ENCODE measurements at places on chromosomes 1 and 21.

DNA sequence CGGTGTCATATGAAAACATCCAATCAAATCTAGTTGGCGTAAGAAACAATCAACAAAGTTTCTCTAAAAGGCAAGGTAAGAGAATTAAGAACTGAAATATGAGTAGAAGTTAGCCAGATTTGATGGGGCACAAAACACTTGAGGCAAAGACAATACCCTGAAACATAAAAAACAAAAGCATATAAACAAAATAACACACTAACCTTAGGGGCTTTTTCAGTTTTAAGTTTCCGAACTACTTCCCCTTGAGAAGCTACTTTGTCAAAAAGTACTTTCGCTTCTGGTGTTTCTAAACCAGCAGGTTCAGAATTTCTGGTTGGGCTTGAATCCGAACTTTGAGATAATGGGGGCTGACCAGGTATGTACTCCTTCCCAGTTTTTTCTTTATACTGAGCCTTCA lies 57.9 kb downstream of the EPRS1 start:
- no peak for DNase-seq

GRCh38 chr1:9822490-9822889 lies 1.3 kb downstream of the CLSTN1 start:
- no peak for DNase-seq

- peak; percentile 57 for DNase-seq
These were observed 3.0 kb upstream of the SOD1 start for GRCh38 chr21:31656199-31657095.

DNA sequence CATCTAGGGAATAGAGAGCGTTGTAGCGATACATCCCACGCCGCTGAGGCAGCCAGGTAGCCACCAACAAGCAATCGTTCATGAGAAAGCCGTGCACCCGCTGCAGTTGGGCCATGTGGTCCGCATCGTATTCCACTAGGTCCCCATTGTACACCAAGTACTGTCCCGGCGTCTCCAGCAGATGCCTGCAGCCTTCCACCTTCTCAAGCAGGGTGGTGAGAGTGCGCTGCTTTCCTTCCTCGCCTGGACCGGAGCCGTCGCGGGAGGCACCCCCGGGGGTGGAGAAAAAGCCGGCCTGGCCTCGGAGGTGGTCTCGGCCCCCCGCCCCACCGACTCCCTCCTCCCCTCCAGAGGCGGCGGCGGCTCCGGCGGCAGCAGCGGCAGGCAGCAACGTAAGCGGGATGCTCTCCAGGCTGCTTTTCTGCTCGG lies 595 bp downstream of the EXOC8 start:
- DNase-seq: no peak

- no peak for DNase-seq
These were observed 61.4 kb upstream of the ZNF648 start for GRCh38 chr1:182122913-182123260.

DNA sequence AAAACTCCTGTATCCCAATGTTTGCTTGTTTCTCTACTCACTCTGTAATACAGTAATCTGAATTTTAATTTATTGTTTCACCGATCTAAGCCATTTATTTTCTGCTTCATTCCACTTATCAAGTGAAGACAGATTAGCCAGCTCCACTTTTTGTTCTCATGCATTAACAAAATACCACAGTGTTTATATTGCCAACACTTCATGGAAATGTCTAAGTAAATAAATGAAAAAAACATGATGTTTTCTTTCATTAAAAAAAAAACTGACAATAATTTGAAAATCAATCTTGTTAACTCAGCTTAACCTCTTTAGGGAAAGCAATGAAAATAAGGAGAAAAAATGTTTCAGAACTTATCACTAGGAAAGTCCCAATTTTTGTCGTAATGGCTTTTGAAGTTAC lies 11.5 kb downstream of the ARHGAP29 start:
- DNase-seq: no peak
